ENCODE measurements at places on chromosomes 2 and 18. TPM values are rescaled to one million over a fixed set of nuclear protein-coding genes. Genes with fewer than 3 reads are reported as not detected.

DNA sequence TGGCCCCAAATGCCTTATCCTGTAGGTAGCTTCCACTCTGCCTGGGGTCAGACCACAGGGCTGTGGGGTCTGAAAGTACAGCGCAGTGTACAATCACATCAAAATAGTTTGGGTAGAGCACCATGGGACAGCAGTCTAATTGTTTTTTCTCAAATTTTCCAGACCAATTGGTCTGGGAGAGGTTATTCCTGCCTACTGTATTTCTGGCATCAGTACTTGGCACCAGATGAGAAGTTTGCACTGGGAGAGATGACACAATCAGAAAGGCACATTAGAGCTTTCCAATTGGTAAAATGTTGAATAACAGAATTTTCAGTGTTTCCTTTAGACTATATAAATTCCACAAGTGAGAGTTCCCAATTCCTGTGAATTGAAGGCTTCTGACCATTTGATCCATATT lies 30.9 kb upstream of the LRRTM1 start:
- DNase-seq, result no peak

GRCh38 chr18:8912348-8913326 lies 189.9 kb upstream of the NDUFV2 start:
- no peak for DNase-seq

Gene SEMA4C
- total RNA-seq, result 67.3 TPM

GRCh38 chr18:62610351-62610700 lies 87.5 kb downstream of the ZCCHC2 start:
- DNase-seq, result no peak

- no peak for DNase-seq
These were observed 119.1 kb downstream of the NDUFA10 start for GRCh38 chr2:239905884-239906654.

DNA sequence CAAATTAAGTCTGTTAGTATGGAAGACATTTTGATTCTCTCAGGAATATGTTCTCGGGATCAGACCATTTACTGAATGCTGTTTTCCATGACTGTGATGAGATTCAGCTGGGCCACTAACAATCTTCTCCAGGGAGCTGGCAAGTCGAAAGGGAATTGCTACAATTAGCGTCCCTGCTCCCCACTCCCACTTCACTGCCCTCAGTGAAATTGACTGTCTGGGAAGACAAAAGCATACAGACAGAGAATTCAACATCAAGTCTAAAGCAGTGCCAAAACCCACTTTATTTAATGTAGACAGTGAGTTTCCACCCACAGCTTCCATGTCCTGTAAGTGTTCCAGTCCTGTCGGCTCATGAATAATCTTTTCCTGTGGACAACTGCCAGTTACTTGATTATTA lies 34.0 kb upstream of the COL3A1 start:
- no peak for DNase-seq

DNA sequence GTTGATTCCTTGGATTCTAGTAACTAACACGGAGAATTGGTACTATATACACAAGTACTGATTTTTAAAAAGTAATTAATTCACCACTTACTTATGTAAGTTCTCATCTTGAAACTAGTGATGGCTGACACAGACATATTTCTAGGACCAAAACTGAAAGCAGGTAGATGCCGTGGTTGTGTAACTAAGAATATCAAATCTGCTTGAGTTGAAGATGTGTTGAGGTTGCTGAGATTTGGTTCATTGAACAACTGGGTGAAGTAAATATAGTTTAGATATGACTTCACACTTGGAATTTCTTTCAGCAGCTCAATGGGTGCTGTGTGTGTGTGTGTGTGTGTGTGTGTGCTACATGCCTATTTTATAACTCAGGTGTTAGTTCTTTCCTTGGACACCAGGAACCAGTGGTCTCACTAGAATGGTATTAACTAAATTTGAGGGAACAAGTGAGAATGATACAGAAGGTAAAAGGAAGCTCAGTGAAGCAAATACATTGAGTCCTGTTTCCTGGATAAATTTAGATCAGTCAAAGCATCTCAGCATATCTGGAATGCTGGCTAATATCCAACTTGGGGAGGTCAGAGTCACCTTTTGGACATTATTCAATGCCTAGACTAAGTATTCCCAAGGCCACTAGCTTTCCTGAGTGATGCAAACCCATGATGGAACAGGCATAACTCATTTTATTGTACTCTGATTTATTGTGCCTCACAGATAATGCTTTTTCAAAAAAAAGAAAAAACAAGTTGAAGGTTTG lies 110.7 kb upstream of the ZEB2 start:
- DNase-seq, result no peak

Gene SOX11
- 56.5 TPM for total RNA-seq

DNA sequence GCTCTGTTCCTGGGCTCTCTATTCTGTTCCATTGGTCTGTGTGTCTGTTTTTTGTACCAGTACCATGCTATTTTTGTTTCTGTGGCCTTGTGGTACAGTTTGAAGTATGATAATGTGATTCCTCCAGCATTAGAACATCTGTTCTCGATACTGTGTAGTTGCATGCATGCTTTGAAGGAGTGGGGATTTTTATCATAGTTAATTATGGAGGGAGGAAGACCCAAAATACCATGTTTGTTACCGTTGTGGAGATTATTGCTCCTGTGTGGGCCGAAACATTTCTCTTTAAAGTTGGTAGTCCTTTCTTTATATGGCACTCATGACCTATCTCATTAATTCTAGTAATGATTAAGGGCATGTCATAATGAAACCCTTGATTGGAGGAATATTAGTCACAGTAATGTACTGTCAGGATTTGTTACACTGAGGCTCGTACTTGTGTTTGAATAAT lies 87.6 kb downstream of the TTC27 start:
- DNase-seq, result no peak

GRCh38 chr2:189348369-189348768 lies 92.9 kb upstream of the WDR75 start:
- no peak for DNase-seq

Gene COA5
- 24.7 TPM for total RNA-seq

DNA sequence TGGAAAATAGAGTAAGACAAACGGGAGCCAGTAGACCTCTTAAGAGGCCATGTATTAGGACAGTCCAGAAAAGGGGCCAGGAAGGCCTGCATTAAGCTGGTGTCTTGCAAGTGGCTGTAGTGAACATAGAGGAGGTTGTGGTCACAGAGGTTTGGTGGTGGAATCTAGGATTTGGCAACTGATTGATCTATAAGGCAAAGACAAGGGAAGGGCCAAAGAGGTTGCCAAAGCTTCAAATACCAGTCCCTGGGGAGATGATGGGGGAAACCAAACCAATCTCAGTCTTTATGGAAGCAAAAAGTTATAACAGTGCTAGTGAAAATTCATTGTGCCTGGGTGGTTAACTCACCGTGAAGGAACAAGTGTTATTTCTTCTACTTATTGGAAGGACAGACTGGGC lies 28.7 kb upstream of the RTN4 start:
- no peak for DNase-seq

DNA sequence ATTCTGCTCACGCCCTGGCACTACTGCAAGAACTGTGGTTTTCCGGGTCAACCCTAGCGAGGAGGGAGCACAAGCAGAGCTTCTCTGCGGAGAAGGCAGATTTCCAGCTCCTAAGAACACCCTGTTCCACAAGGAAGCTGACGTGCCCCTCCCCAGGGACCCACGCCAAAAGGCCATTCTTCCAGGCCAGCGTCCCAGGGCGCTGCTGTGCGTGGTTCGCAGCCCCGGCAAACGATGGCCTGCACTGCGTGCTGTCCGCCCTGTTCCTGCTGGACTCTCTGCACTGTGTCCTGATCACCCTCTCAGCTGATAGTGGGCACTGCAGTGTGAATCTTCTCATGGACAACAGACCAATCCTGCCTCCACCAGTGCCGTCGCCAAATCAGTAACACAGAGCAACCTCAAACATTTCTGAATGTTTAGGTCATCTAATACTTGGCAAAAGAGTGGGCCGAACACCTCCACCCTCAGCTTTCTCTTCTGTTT lies 49.1 kb downstream of the ADI1 start:
- no peak for DNase-seq

GRCh38 chr2:181458871-181459270 lies 1.7 kb downstream of the ITGA4 start:
- DNase-seq, result no peak

GRCh38 chr2:99697811-99698568 lies 208.2 kb upstream of the REV1 start:
- DNase-seq, result no peak
